ENCODE measurements at places on chromosomes 11 and 22.

- DNase-seq: no peak
Observed at GRCh38 chr11:42913731-42914130, 398.1 kb upstream of the API5 start.

- DNase-seq: no peak
Observed at GRCh38 chr11:57475671-57476046, 15.3 kb downstream of the RTN4RL2 start.

DNA sequence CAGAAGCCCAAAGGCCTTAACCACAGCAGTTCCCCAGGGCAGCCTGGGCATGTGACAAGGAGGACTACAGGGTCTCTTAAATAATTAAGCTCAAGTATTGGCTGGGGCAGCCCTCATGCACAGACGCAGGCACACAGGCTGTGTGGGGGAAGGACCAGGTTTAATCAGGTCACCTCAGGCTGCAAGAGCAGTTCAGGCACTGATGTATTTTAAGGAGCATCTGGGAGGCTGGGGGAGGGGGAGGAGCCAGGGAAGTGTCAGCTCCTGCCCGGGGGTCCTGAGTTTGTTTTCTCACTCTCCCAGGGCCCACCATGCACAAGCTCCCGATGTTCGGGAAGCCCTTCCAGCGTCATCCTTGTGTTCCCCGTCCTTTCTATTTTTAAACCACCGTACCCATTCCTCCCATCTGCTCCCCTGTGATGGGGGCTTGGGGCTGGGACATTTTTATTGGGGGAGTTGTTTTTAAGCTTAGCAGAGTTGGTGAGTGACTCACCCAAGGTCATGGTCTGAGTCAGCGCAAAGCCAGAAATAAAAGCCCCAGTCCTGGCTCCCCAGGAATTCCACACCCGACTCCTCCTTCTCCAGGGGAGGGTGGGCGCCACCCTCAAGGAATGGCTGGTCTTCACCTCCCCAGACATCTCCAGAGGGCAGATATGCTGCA, 2.4 kb downstream of the CSDC2 start:
- DNase-seq: no peak

- peak; percentile 58 for DNase-seq
Observed at GRCh38 chr22:38873469-38874411, 1.7 kb upstream of the CBX6 start.

- no peak for DNase-seq
Observed at GRCh38 chr11:85663080-85663752, 1.7 kb downstream of the CREBZF start.

DNA sequence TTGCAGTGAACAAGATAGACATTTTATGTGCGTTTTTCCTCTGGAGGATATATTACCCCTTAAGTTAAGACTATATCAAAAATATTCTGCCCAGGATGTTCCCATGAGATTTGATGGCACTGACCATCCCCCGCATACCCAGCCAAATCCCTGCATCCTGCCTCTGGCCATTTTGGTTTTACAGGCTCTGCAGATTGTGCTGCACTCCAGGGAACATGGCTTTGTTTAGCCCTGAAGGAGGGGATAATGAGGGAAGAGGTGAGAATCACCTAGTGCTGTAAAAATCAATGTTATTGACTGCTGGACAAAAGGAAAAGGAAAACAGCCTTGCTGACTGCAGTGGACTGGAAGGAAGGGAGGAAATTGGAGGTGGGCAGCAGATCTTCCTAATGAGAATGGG, 717.4 kb downstream of the DLG2 start:
- DNase-seq: no peak

GRCh38 chr11:122038543-122038942, 77.5 kb downstream of the BLID start:
- no peak for DNase-seq

DNA sequence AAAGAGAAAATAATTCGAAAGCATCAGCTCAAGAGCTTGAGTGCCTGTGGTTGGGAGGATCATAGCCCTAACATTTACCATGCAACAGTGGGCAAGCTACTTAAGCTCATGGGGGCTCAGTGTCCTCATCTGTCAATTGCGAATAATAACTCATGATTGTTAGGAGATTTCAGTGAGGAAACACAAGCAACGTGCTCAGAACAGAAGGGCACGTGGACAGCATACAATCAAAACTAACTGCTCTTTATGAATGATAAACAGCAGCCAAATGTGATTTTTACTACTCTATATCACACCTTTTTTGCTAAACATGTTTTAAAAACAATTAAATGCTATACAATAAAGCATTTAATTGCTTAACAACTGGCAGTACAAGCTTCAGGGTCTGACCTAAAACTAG, 310.1 kb upstream of the NARS2 start:
- DNase-seq: no peak

- no peak for DNase-seq
Observed at GRCh38 chr11:71075871-71076420, 176.4 kb downstream of the SHANK2 start.

GRCh38 chr22:32546496-32546895, 71.9 kb downstream of the FBXO7 start:
- no peak for DNase-seq

GRCh38 chr22:19066531-19067271, 55.5 kb downstream of the DGCR2 start:
- no peak for DNase-seq

- no peak for DNase-seq
Observed at GRCh38 chr11:43879789-43880639, 617 bp upstream of the ALKBH3 start.

GRCh38 chr22:50218996-50219727, 18.4 kb downstream of the SELENOO start:
- peak; percentile 43 for DNase-seq

DNA sequence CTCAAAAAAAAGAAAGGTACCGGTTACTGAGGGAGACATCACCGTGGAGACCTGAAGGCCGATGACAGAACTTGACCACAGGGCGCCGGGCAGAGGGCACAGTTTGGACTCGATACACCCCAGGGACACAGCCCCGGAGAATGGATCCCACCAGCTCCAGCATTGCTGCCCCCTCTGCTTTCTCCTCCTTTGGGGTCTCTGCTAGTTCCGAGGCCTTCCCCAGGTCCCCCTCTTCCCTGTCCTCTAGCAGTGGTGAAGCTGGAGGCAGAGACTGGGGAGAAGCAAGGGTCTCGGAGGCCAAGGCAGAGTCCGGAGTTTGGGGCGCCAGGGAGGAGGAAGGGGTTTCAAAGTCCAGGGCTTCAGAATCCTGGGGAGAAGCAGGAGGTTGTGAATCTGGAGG, 4.8 kb upstream of the EEF1G start:
- no peak for DNase-seq

GRCh38 chr11:64489831-64490441, 101.1 kb upstream of the SLC22A12 start:
- peak; percentile 32 for DNase-seq

DNA sequence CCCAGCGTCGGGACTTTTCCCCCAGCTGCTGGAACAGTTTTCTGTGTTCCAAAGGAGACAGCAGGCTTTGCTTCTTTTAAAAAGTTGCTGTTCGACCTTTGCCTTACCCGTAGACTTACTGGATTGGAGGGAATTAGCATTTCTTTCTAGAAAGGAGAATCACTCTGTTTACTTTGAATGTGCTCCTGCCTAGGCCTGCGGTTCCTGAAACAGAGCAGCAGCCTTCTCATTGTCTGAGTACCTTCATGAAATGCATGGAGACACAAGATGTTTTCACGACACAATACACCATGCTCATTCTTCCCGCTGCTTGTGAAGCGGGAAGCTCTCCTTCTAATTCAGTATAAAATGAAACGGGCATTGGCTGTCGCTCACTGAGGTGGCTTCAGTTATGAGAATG, 196.2 kb downstream of the TBC1D22A start:
- DNase-seq: no peak

DNA sequence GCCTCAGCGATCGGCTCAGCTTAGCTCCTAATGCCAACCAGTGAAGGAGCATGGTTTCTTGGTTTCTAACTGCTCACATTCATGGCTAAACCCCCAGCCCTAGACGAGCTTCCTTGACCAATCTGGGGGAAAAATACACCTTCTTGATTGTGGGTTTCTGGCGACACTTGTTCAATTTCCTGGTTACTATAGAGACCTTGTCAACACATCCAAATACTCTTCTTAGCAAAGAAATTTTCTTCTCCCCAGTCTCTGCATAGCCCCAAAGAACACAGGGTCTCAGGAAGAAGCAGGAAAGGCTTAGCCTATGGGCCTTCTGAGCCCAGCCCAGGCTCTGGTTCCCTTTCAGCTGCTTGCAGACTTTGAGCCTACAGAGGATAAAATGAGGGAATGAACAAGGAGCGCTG, 88.5 kb upstream of the SYT13 start:
- DNase-seq: peak; percentile 66

- no peak for DNase-seq
Observed at GRCh38 chr11:70049045-70049444, 29.1 kb upstream of the ANO1 start.

DNA sequence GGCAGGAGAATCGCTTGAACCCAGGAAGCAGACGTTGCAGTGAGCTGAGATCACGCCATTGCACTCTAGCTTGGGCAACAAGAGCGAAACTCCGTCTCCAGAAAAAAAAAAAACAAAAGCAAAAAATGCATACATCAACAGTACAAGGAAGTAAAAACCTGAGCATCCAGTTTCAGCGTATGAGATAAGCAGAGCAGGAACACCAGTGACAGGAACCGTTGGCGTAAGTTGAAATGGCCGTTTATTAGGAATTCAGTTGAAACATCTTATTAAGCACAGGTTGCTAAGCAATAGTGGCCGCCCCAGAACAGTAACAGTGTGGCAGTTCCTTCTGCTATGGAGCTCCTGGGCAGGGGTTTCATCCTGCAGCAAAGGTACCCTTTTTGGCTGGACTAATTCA, 4.0 kb upstream of the L3MBTL2 start:
- DNase-seq: no peak

GRCh38 chr11:131691181-131692041, 321.0 kb downstream of the NTM start:
- no peak for DNase-seq

- DNase-seq: no peak
Observed at GRCh38 chr22:44247923-44248892, 64.5 kb downstream of the SHISAL1 start.

- DNase-seq: no peak
Observed at GRCh38 chr11:24082860-24083259, 414.0 kb upstream of the LUZP2 start.

DNA sequence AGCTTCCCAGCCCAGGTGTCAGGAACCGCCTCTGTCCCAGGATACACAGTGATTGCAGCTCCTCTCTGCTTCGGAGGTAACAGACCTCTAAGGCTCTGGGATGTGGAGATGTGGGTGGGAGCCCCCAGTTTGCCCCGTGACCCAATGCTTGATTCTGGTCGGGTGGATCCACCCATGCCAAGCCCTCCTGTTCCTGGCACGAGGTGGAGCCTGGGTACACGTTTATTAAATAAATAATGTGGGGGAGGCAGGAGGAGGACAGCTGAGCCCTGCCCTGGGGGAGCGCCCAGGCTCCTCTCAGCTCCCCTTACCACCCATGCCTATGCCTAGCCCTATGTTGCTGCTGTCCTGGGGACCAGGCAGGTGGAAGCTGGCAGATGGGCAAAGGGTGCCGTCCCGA, 16.0 kb downstream of the ARHGEF17 start:
- DNase-seq: no peak

GRCh38 chr11:82539669-82540068, 194.0 kb downstream of the FAM181B start:
- DNase-seq: no peak

DNA sequence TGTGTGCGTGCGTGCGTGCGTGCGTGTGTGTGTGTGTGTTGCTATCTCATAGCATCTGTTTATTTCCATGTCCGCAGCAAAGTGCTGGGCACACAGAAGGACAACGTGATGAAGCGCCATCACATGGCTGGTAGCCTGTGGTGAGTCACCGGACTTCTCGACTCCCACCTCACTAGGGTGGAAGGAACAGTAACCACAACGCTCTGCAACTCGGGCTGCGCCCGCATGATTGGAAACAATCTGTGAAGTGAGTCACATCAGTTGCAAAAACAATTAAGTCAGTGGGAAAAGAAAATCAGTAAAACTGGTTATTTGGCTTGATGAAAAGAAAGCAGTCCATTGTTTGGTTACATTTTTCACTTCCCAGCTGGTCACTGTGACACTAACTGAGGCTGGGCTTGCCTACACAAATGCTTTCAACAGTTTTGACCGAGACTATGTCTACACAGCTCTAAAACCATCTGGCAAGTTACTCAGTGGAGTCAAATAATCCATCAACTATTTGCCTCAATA, 437.3 kb upstream of the CADM1 start:
- DNase-seq: no peak

- peak; percentile 88 for DNase-seq
Observed at GRCh38 chr11:102452461-102453301, at the start of gene TMEM123. TMEM123 (minus strand) TSS chr11:102452765; CDS start chr11:102452623, 142 bp downstream.

- no peak for DNase-seq
Observed at GRCh38 chr11:94926698-94927237, 46.6 kb downstream of the CWC15 start.

DNA sequence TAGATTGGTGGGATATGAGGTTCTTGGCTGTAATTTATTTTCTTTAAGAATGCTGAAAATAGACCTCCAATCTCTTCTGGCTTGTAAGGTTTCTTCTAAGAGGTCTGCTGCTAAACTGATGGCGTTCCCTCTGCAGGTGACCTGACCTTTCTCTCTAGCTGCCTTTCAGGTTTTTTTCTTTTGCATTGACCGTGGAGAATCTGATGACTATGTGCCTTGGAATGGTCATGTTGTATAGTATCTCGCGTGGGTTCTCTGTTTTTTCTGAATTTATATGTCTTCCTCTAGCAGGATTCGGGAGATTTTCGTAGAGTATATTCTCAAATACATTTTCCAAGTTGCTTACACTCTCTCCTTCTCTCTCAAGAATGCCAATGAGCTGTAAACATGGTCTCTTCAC, 122.2 kb downstream of the DDX10 start:
- DNase-seq: no peak

- no peak for DNase-seq
Observed at GRCh38 chr11:78231962-78232501, 43.3 kb downstream of the USP35 start.

DNA sequence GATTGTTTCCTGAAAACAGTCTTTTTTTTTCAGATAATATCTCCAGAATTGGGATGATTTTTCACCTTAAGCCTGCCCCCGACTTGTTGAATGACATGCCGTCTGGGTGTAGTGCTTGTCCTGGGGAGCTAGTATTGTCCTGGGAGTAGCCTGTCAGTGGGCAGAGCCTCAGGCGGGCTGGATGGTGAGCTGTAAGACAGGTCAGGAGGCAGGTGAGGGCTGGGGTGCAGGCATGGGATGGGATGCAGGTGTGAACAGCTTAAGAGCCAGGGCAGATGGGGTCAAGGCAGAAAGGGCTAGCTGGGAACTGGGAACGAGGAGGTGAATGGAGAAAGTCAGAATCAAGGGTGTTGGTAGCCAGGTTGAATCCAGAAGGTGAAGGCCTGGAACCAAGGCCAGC, 200.2 kb downstream of the CSNK2A3 start:
- DNase-seq: no peak

- no peak for DNase-seq
Observed at GRCh38 chr11:128187835-128188234, 399.5 kb downstream of the ETS1 start.

GRCh38 chr11:6142936-6143335, 27.2 kb downstream of the OR52B2 start:
- DNase-seq: no peak

- no peak for DNase-seq
Observed at GRCh38 chr11:118136801-118137200, 15.8 kb downstream of the SCN4B start.

Data from CD4-positive, alpha-beta T cell treated with Interleukin-4 for 1 hour (primary cell).